Smooth muscle cell of trachea (primary cell): ENCODE measurements at places on chromosomes 7 and 10. TPM values are rescaled to one million over a fixed set of nuclear protein-coding genes. Genes with fewer than 3 reads are reported as not detected.

Gene SFRP5
- total RNA-seq, result not detected in 2 replicates

Gene OR13A1
- total RNA-seq, result not detected in 2 replicates

Gene TSPAN33
- total RNA-seq, result 0.15 and 0.17 TPM in 2 replicates

Gene FOXI2
- not detected in 2 replicates for total RNA-seq

Gene RAPGEF5
- total RNA-seq, result 1.3 and 1.6 TPM in 2 replicates

Gene ESYT2
- total RNA-seq, result 111 and 132 TPM in 2 replicates

Gene EBF3
- total RNA-seq, result 9.9 and 16.5 TPM in 2 replicates

Gene CYP26C1
- total RNA-seq, result under 0.01 TPM in 1 of 2 replicates, not detected in the other

Gene GBX1
- not detected in 2 replicates for total RNA-seq

Gene DEPP1
- total RNA-seq, result 38.4 and 77.9 TPM in 2 replicates

Gene ANKRD61
- total RNA-seq, result not detected in 2 replicates

Gene FRG2B
- not detected in 2 replicates for total RNA-seq

Gene CPA4
- 3.8 and 8.4 TPM in 2 replicates for total RNA-seq

Gene CARD11
- not detected in 2 replicates for total RNA-seq

Gene GRM8
- not detected in 2 replicates for total RNA-seq
